Epithelial cell of proximal tubule (primary cell): ENCODE measurements at places on chromosomes 2 and 18. TPM values are rescaled to one million over a fixed set of nuclear protein-coding genes. Genes with fewer than 3 reads are reported as not detected.
A peak's percentile ranks its signal among the peaks of the same experiment; 100 is the strongest.

GAD1 gene
- 0.36 and 5.6 TPM in 2 replicates for total RNA-seq

IL36G gene
- not detected in 2 replicates for total RNA-seq

DNAJC10 gene
- 89.5 and 99.7 TPM in 2 replicates for total RNA-seq

UGT1A6 gene
- 0.52 and 5.1 TPM in 2 replicates for total RNA-seq

DLGAP1 gene
- 0.63 TPM in 1 of 2 replicates, not detected in the other for total RNA-seq

RGPD3 gene
- 0.29 and 0.46 TPM in 2 replicates for total RNA-seq

ACVR1 gene
- total RNA-seq, result 5.5 and 7.2 TPM in 2 replicates

GREB1L gene
- 5.1 and 6.2 TPM in 2 replicates for total RNA-seq

FAP gene
- 0.14 and 2.3 TPM in 2 replicates for total RNA-seq

ABCG5 gene
- not detected in 2 replicates for total RNA-seq

LINC00305 gene
- not detected in 2 replicates for total RNA-seq

IRS1 gene
- 13.0 and 25.8 TPM in 2 replicates for total RNA-seq

FBXO11 gene
- 20.0 and 36.7 TPM in 2 replicates for total RNA-seq

C2orf78 gene
- not detected in 2 replicates for total RNA-seq

SYT4 gene
- not detected in 2 replicates for total RNA-seq

- DNase-seq, result no peak
Observed at GRCh38 chr2:104945866-104946265, 92.0 kb downstream of the POU3F3 start.

- no peak for DNase-seq
Observed at GRCh38 chr18:79384151-79384807, 11.5 kb upstream of the NFATC1 start.

DNA sequence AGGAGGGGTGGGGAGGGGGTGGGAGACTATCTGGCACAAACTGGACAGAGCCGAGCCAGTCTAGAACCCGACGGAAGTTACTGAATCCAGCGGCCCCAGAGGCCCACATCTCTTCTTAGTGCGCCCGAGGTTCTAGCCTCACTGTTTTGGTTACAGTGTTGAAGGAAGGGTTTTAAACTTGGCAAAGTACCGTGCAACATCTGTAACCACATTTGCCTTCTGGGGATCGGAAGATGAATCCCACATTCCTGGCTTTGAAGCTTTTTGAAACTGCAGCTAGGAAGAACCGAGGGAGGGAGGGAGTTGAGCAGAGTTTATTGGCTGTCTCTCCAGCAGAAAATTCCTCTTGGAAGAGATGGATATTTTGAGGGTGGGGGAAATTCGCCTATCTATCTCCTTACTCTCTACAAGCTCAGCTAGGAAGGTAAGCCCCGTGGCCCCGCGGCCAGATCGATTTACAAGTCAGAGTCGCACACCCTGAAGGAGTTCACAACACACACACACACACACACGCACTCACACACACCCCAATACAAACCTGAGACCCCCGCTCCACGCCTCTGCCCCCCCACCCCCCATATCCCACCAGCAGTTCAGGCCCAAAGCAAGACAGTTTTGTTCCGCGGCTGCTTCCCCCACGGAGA, 1.0 kb downstream of the ACVR1 start:
- no peak for DNase-seq

GRCh38 chr2:26916128-26916692, 54.2 kb upstream of the MAPRE3 start:
- no peak for DNase-seq

- DNase-seq, result no peak
Observed at GRCh38 chr2:152399003-152399402, 64.0 kb downstream of the FMNL2 start.

DNA sequence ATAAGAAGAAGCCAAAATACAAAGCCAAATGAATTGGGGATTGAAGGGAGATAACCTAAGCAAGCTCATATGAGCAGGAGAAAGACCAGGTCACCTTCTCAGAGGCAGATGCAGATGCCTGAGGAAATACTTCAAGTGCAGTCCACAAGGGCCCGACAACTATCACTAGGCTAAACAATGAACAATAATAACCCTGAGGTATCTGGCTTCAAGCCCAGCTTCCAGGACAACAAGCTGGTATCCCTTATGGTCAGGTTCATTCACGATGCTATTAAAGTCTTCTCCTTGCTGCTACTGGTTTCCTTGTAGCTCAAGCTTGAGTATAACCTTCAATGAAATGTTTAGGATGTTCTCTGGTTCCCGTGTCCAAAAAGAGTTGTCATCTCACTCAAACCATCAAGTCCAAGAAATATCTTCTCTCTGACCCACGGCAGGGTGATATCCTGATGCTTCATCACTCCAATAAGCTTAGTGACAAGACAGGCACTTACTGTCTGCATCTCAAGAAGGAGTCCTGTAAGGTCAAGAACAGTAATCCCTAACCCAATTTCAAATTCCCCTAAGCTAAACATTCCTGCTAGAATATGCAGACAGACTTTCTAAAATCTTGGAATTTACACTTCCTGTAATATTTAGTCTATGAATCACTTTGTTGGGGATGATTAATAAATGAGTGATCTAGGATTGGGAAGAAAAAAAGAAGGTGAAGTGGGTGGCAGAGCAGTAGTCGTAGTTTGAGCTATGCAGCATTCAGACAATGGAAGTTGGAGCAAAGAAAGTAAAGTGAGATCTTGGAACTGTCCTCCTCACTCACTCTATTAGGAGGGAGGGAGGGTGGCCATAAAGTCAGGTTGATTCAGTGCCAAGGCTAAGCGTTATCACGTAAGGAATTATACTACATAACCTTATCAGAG, 33.1 kb downstream of the CHN1 start:
- DNase-seq, result peak; percentile 63

GRCh38 chr2:82994151-82994550, 1464.9 kb downstream of the SUCLG1 start:
- no peak for DNase-seq

DNA sequence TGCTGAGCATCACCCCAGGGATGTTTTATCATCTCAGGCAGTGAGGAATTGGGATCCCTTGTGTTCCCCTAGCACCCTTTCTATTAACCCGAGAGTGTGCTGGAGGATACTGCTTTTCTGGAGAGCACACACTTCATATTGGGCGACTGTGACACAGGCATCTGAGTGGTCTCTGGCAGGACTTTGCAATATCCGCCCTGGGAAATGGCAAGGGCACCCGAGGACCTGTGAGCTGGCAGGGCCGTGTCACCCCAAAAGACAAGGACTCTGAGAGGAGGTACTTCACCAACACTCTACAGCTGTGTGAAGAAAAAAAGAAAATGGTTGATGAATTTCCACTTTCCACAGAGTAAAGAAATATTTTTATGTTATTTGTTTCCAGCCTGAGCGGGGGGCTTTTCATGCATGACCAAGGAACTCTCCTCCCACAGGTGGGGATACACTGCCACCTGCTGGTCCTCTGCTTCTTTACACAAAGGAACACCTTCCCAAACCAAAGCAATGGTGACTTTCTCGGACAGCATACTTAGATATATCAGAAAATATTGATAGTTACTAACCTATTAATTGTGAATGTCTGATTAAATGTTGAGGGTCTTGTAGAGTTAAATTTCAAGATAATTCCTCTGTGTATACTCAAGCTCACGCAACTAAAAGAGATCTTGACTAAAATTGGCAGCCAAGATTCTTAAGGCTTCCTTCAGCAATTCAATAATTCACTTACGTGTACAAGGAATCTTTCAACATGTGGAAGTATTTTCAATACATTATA, 45.9 kb upstream of the REG3G start:
- no peak for DNase-seq

- no peak for DNase-seq
Observed at GRCh38 chr2:63700271-63700670, 111.5 kb downstream of the MDH1 start.

DNA sequence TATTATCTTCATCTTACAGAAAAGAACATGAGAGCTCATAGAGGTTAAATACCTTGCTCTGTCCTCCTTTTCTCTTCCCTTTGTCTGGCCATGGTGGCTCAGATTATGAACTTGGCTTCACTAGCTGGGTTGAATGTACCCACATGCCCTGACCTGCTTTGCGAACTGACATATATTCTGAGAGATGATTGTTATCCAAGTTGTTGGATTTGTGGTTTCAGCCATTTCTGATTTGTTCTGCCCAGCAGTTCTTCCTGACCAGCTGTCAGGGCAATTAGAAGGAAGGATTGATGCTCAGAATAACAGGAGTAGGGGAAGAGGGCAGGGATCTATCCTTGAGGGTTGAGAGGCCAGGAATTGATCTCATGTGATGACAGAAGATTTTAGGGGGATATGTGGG, 236.8 kb upstream of the FAM98A start:
- no peak for DNase-seq

- no peak for DNase-seq
Observed at GRCh38 chr2:217975626-217976025, 27.2 kb downstream of the TNS1 start.

- no peak for DNase-seq
Observed at GRCh38 chr2:200179151-200179550, 127.3 kb upstream of the SPATS2L start.

DNA sequence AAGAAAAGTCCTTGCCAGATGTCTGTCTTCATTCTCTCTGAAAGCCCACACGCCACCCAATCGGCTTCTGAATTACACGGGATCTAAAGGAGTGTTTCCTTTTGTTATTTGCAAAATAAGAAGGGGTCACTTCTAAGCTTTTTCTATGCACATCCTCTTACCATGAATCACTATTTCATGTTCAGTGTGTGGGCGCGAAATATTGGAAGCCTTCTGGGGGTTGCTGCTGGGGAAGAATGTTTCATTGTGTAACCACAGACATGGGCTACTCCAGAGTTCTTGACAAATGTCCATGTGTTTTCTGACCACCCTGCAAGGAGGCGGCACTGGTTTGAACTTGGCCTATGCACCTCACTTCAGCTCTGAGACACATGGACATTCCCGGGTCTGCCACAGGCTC, 133.6 kb upstream of the APCDD1 start:
- DNase-seq, result no peak

- no peak for DNase-seq
Observed at GRCh38 chr2:40513201-40513600, 61.3 kb upstream of the SLC8A1 start.

- no peak for DNase-seq
Observed at GRCh38 chr2:181916726-181917718, 25.5 kb downstream of the ITPRID2 start.

DNA sequence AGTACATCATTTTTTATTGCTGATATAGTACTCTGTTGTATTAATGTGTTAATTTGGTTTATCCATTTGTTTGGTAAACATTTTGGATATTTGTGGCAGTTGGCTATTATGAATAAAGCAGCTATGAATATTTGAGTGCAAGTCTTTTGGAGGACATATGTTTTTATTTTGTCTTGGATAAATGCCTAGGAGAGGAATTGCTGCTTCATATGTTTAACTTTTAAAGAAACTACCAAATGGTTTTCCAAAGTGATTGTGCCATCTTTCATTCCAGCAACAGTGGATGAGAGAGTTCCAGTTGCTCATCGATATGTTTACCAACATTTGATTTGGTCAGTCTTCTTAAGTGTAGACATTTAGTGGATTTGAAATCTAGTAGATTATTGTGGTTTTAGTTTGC, 51.8 kb downstream of the MERTK start:
- no peak for DNase-seq

DNA sequence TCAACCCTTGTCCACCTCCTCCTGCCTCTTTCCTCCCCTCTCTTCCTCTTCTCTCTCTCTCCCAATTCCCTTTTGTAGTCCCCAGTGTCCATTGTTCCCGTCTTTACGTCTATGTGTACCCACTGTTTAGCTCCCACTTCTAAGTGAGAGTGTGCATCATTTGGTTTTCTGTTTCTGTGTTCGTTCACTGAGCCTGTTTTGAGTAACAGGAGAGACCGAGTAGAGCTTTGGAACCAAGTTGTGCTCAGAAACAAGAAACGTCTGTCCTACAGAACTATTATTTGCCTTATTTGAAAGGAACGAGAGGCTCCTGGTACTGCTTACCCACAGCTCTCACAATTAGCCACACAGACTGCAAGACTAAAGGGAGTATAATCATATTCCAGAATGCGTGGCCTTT, 50.1 kb upstream of the MAPRE2 start:
- no peak for DNase-seq

- DNase-seq, result no peak
Observed at GRCh38 chr2:23534771-23535170, 149.8 kb downstream of the KLHL29 start.

GRCh38 chr2:188664416-188664815, 309.8 kb upstream of the COL3A1 start:
- no peak for DNase-seq

- no peak for DNase-seq
Observed at GRCh38 chr2:238108423-238109183, 8.5 kb downstream of the ESPNL start.

DNA sequence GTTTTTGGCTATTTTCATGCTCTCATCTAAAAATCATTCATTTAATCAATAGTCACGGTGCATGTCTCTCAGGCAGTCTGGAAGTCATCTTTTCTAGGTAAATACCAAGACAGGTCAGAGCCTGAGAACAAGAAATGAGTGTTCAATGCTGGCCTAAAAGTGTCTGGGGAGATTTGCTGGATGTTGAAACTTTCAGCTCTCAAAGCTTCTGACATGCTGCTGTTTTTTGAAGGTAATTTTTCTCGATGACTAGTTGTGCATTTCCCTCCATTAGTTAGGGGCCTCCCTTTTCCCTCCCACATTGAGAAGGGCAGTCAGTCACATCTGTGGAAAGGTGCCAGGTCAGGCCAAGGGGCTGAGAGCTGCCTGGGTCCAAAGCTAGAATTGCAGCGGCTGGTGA, 115.6 kb downstream of the LPIN1 start:
- DNase-seq, result no peak

- DNase-seq, result no peak
Observed at GRCh38 chr18:58566556-58567292, 62.2 kb downstream of the ALPK2 start.

- DNase-seq, result no peak
Observed at GRCh38 chr2:233801357-233802131, 23.4 kb downstream of the MROH2A start.

DNA sequence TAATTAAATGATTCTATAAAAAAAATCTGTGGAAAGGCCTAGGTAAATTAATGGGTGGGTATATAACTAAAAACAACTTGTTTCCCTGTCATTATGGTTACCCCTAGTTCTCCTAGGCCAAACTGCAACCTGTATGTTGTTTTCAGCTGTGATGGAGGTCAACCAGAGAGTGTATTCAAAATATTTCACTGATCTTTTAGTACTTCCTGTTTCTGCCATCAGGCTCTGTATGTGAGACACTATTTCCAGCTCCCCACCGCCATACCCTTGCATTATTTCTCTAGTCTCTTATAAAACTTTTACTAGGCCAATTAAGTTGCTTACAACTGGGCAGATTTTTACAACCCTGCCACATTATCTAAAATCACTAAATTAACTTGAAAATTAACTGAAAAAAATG, 21.0 kb upstream of the CDKL4 start:
- no peak for DNase-seq

DNA sequence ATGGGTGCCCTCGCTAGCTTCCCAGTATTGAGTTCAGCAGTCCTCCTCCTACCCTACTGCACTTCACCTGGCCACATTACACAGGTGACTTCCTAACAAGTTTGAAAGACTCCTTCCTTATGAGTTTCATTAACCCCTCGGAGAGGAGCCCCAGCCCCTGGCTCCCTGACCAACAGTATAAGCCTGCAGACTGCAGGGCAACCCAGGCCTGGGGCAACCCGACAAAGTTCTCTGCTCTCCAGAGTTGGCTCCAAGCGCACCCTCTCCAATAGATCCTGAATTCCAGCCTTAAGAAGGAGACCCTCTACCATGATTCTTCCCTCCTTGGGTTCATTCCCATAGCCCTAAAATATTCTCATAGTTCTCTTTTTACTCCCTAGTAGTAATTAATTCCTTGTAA, 1162.8 kb upstream of the TMEFF2 start:
- no peak for DNase-seq

- DNase-seq, result no peak
Observed at GRCh38 chr2:16438613-16439321, 226.9 kb downstream of the CYRIA start.

GRCh38 chr2:239058766-239059165, 210.9 kb downstream of the TWIST2 start:
- no peak for DNase-seq
